ENCODE measurements at places on chromosomes 4 and X. TPM values are rescaled to one million over a fixed set of nuclear protein-coding genes. Genes with fewer than 3 reads are reported as not detected.
A peak's percentile ranks its signal among the peaks of the same experiment; 100 is the strongest.

- no peak for DNase-seq
Measured at GRCh38 chrX:52217494-52218160, 32.9 kb downstream of the MAGED4 start.

GRCh38 chr4:39649639-39650265 lies 11.1 kb upstream of the SMIM14 start:
- no peak for DNase-seq

DNA sequence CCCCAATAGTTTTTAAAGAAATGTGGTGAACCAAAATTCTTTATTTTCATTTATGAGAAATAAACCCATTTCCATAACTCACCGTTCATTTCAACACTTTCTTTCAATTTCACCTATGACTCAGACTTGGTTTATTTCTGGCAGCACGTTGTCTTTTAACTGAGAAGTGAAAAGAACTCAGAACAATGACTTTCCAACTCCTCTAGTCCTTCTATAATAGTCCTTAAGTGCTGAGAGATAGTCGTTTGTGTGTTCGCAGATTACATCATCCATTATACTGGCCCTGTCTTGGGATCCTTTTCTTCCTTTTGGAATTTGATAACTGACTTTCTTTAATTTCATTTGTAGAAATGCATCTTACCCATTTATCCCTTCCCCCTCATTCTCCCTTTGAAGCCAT lies 113.6 kb downstream of the GLUD2 start:
- DNase-seq, result no peak

DNA sequence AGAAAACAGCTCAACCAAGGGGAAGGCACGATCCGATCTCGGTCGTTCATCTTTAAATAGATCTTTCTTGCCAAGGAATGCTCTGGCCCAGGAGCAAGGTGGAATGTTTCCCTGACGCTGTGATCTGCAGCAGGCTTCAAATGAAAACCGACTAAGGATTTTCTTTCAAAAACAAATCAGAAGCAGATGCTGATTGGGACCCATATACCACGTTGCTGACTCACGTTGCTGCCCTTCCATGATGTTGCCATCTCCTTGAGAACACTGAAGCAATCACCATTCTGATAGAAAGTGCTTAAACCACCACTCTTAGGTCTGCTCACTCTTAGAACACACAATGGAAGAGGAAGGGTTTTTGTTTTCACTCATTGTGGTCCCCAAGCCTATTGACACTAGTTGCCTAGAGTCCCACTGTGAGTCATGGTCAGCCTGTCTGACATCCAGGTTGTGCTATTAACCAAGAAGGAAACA lies 26.1 kb downstream of the LAMTOR3 start:
- no peak for DNase-seq

- no peak for DNase-seq
Measured at GRCh38 chrX:74160816-74161215, 143.2 kb upstream of the ZCCHC13 start.

GRCh38 chrX:107451731-107452130 lies 2.3 kb downstream of the FRMPD3 start:
- peak; percentile 72 for DNase-seq

DNA sequence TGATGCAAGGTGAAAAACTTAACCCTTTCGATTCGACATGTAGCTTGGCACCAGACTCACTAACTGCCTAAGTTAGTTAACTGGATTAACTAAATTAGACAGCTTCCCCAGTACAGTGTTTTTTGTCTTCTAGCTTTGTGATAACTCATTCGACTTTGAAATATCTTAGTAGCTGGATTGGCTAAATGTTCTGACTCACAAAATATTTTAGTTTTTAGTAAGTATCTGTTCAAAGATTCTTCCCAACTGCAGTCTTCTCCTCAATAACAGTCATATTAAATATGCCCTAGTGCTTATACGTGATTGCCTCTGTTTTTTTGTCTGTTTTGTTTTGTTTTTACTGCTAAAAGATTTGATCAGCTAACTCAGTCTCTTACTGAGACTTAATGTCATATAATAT lies 102.9 kb downstream of the KCNIP4 start:
- no peak for DNase-seq

GRCh38 chrX:129139837-129140598 lies 383.3 kb downstream of the SMARCA1 start:
- no peak for DNase-seq

DNA sequence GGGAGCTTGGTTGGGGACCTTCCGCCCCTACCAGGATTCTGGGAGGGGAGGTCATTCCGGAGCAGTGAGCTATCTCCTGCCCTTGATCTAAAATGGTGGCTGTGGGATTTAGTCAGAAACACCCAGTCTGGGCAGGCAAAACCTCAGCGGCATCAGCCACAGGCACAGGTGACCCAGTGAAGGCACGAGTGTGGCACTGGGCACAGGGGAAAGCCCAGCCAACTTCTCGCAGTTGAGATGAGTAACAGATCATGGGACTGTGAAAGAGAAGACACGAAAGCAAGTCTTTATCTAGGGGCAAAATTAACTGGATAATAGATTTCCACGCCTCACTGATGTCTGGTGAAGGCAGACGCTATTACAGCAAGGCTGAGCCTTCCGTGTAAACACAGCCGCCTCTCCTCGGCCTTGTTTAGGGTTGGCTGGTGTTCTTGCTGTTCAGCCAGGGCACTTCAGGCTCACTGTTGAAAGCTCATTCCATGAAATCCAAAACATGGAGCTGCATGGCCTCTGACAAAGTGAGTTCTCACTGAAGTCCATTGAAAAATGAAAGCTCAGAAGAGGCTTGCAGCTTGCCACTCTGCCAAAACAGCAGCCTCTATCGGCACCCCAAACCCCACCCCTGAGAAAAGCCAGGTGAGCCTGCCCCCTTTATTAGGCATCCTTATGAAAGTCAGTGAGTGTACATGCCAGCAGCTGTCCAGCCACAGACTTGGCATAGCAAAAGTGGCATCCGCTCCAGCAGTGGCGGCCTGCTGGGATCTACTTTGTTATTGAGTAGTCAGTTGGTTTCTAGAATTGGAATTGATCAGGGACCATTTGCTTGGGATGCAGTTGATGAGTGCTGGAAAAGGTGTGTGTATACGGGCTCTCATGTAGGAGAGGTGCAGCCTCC lies 102.3 kb upstream of the MTM1 start:
- DNase-seq, result no peak

- DNase-seq, result no peak
Measured at GRCh38 chr4:54499308-54500074, 158.3 kb upstream of the KIT start.

GRCh38 chr4:123603165-123603564 lies 206.6 kb downstream of the SPRY1 start:
- DNase-seq, result no peak

The GDPD2 gene
- 0.54 TPM for total RNA-seq

The HSFX3 gene
- total RNA-seq, result not detected

The RNF128 gene
- total RNA-seq, result 0.43 TPM

The CFAP47 gene
- total RNA-seq, result not detected

The NXT2 gene
- total RNA-seq, result 10.5 TPM
